Airway epithelial cell (primary cell): ENCODE measurements at places on chromosomes 12 and 14. TPM values are rescaled to one million over a fixed set of nuclear protein-coding genes. Genes with fewer than 3 reads are reported as not detected.

CFAP54 gene
- total RNA-seq, result 0.05 and 0.63 TPM in 2 replicates

TMEM179 gene
- 0.49 TPM in 1 of 2 replicates, not detected in the other for total RNA-seq

CPM gene
- 12.0 and 16.2 TPM in 2 replicates for total RNA-seq

PRB2 gene
- not detected in 2 replicates for total RNA-seq

DUSP16 gene
- total RNA-seq, result 10.1 and 10.5 TPM in 2 replicates

GPR137C gene
- total RNA-seq, result under 0.01 TPM in 1 of 2 replicates, not detected in the other

FKBP11 gene
- total RNA-seq, result 11.4 and 12.8 TPM in 2 replicates

TEAD4 gene
- 16.6 and 19.9 TPM in 2 replicates for total RNA-seq
